ENCODE measurements at places on chromosomes 12 and 14.

- DNase-seq = no peak
Measured at GRCh38 chr12:14989790-14990189, 16.9 kb downstream of the PDE6H start.

DNA sequence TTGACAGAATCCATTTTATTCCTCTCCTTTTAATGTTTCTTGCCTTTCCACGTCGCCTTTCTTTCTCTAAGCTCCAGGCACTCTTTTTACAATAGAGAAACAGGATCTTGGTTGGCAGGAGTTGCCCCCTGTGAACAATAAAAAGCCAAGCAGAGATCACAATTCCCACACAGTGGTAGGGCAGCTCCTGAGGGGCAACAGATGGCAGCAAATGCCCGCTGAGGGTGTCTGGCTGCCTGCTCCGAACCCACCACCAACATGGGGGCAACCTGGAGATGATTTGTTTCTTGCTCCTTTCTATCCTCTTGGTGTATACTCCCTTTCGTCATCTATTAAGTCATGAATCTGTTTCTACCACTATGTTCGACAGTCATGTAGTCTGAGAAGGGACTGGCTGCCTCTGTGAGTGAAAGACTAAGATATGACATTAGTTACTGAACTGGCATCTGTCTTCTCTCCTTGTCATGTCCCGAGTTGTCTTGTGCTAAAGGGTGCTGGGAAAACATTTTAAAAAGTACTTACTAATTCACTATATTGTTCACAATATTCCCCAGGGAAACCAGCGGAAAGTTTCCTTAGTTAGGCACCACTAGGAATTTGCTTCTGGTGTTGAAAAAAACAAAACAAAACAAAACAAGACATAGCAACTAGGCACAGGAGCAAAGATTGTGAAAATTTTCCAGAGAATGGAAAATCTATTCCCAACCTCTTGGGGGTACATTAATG is 170.1 kb downstream of the STXBP6 start:
- DNase-seq = no peak

GRCh38 chr12:125262851-125263250 is 197.6 kb downstream of the AACS start:
- no peak for DNase-seq

DNA sequence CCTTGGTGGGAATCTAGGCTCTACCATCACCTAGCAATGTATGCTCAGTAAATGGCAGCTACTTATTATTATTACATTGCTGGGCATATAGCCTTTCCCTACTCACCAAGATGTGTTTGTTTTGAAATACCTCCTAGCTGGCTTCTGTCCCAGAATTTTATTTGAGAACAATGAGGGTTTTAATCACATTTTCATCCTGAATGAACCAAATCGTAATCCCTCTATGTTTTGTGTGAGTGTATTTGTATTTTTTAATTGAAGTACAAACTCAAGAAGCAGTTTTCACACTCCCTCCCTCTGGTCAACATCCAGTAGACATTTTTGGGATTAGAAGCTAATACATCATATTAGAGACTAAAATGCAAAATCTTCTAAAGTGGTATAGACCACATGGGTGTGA is 7.6 kb downstream of the SLC7A8 start:
- DNase-seq = no peak

DNA sequence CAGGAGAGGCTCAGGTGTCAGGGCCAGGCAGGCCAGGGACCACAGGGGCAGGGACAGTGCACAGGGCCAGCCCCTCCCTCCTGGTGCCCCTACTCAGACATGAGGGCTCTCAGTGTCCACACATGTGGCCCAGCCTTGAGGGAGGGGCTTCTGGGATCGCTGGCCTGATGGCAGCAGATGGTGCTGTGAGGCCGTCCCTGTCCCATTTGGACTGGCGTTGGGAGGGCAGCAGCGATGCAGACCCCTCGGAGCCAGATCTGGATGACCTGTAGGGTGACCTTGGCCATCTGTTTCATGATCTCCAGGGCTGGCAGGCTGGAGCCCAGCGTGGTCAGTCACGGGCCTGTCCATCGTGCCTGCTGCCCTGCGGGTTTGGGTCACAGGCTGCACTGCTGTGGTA is 377.6 kb downstream of the TMEM121 start:
- no peak for DNase-seq

DNA sequence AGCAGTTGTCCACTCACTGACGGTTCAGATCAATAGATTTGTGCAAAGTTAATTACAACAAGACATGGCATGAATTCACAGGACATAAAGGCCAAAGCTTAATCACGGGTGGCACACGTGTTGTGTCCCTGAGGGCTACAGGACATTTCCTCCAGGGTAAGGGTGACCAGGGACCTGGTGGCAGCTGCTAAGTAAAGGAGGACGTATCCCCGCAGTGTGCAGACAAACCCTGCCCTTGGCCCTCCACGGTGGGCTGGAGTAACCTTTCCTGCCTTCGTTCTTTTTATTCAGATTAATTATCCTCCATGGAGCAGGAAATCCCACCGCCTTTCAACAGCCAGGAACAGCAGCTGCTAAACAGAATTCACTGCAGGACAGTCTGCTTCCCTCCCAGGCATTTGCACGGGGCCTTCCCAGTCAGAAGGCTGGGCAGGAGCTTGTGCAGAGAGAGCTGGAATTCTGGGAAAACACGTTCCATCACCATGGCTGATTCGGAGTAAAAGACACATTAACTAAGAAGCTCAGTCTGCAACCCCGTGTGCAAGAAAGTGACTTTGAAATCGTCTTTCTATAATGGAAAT is 289.9 kb upstream of the SFSWAP start:
- no peak for DNase-seq

DNA sequence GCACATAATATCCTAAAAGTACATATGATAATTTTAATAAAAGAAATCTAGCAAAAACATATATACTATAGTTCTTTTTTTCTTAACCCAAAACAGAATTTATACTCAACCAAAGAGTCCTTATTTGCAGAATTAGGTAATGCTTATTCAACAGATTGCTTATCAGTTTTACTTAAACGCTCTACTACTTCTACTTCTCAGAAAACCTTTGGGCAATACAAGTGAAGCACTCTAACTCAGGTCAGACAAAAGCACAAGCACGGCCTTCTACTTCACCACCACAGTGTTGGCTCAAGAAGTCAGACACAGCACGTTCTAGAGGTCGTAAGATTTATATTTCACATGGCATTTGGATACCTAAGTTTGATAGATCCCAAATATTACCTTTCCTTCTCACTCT is 29.2 kb downstream of the DICER1 start:
- DNase-seq = no peak

- DNase-seq = no peak
Measured at GRCh38 chr14:89667983-89668382, 250.9 kb upstream of the FOXN3 start.

DNA sequence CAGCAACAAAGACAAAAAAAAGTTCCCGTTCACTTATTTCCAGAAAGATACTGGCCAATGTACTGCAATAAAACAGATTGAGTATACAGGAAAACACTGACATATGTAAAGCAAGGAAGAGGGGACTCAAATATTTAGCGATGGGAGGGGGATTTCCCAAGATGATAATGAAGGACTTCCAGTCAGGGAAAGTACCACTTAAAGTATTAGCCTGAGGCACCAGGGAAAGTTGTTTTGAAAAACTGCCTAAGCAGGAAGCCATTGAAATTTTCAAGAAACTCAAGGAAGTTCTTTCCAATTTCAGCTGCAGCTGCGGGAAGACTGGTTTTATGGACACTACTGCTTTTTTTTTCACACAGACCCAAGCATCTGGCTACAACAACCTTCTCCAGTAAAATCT is 1007.4 kb upstream of the NOVA1 start:
- no peak for DNase-seq

DNA sequence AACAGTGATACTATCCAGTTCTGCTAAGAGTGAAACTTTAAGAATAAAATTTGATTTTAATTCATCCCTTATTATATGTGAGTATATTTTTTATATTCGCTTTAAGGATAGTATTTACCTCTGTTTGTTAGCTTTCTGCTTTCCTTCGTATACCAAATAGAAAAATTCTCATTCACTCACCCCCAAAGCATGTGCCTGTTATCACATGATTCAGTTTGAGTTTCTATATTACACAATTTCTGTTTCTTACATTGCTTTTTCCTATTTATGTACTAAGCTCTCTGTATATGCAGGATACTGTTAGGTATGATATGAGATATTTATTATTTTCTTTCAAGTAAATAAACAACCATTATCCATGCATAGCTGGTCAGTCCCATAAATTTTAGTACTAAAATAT is 275.2 kb downstream of the FBXL14 start:
- DNase-seq = no peak

- no peak for DNase-seq
Measured at GRCh38 chr14:84029246-84029645, 1500.7 kb upstream of the FLRT2 start.

GRCh38 chr14:63770187-63770807 is 42.4 kb upstream of the SGPP1 start:
- DNase-seq = peak; percentile 63

DNA sequence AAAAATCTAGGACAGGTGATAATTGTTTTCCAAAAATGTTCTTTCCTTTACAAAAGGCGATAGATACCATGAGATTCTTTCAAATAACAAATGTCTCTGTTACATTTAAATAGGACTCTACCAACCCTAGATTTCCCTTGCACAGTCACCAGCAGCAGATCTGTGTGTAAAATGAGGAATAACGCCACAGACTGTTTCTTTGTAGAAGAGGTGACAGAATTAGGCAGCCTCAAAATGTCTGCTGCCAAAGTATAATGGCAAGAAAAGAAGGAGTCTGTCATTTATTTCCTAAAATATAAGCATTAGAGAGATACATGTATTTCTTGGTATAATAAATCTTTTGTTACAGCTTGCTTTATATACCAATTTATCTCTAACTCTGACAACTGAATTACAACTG is 8.5 kb upstream of the SRGAP1 start:
- no peak for DNase-seq

GRCh38 chr14:61145903-61146481 is 135.1 kb downstream of the TMEM30B start:
- DNase-seq = no peak

DNA sequence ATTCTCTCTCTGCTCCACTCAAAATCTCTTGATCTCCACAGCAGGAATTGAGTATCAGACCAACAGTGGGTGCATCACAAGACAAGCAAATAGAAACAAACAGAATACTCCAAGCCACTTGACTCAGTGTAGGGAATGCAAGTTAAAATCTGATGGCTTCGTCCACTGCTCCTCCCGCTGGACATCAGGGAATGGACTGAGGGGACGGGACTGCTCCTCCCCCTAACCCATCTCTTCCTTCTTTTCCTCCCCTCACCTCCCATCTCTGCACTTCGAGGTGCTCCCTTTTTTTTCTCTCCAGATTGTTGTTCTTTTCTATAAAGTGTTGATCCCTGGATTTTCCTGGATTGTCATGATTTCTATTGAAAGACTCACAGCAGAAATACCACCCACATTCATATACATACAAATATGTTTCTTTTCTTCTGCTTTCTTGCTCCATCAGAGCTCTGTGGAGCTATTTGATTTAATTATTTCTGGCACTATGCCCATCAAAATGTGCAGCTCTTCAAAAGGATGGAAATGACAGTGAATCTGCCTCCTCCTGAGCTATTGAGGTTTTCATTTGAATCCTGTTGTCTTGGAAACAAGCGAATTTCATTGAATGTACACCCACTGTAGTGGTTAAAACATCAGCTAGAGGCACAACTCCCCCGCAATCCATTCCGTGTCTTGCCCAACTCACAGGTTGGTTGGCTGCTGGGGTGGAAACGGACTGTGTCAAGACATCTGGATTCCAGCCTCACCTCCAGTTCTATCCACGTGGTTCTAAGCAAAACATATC is 199.7 kb downstream of the SPTSSA start:
- no peak for DNase-seq

DNA sequence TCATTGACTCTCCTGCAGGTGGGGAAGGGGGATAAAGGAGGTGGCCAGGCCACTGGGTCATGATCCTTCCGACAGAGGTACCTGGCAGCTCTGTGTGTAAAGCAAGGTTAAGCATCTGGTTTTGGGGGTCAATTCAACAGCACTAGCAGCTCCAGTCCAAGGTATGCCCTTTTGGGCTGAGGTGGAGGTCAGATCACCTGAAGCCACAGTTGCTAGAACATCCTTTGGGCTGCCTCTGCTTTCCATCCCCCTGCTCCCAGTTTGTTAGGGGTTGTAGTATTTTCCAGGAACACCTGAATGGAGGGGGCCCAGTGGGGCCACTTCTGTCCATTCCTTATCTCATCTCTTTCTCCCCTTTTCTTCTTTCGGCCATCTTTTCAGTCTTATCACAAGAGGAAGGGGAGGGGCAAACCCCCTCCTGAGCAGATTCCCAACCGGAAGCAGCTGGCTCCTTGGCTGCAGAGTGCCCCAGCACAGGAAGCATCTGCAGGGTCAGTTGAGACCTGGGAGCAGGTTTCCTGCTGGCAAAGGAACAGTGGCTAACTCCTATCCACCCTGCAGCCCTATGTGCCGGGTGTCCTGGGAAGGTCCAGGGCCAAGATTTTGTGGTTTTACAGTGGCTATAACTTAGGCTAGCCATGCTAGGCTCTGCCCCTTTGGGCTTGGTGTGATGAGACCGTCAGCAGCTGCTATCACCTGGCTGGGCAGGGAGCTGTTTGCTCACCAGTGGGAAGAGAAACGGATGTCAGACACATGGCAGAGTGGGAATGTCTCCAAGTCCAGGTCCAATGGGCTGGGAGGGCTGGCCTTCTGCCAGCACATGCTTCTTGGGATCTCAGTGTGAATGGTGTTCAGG is 40.2 kb downstream of the SH2B3 start:
- DNase-seq = no peak

- DNase-seq = no peak
Measured at GRCh38 chr12:81147292-81147919, 69.5 kb downstream of the ACSS3 start.

DNA sequence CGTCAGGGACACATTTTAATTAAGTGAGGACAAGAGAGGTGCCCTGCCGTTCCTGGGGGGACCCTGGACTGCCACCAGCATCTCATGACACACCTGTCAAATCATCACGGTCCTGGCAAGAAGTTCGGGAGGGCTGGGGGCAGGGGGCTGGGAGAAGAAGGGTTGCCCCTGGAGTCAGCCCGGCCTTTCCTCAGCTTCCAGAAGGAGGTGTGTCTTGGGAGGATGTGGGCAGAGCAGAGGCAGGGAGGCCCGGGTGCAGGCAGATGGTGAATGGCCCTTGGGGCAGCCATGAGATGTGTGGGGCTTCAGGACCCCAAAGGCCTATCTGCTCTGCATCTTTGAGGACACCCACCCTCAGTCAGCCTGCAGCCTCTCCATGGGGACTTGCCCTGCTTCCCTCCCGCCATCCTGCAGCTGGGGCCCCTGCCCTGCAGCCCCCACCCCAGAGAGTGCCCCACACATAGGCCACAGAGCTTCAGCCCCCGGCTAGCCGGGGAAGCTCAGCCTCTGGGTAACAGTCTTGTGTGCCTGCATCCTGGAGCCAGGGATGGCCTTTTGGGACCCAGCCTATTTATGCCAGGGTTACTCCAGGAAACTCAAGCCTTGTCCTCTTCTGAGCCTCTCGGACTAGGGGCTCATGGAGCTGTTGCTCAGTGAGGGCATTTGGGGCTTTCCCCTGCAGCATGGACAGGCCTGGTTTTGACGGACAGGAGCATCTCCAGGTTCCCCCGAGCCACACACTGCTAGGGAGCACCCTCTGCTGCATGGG is 178.5 kb downstream of the KIF26A start:
- DNase-seq = no peak

GRCh38 chr12:7441216-7441615 is 2.7 kb downstream of the CD163L1 start:
- DNase-seq = no peak

- no peak for DNase-seq
Measured at GRCh38 chr12:31217356-31218130, 108.4 kb downstream of the SINHCAF start.

All from LoVo (cell line).